ENCODE measurements at places on chromosomes 16 and 17.

- DNase-seq: no peak
These were observed 32.0 kb upstream of the ABCA5 start for GRCh38 chr17:69358688-69359596.

DNA sequence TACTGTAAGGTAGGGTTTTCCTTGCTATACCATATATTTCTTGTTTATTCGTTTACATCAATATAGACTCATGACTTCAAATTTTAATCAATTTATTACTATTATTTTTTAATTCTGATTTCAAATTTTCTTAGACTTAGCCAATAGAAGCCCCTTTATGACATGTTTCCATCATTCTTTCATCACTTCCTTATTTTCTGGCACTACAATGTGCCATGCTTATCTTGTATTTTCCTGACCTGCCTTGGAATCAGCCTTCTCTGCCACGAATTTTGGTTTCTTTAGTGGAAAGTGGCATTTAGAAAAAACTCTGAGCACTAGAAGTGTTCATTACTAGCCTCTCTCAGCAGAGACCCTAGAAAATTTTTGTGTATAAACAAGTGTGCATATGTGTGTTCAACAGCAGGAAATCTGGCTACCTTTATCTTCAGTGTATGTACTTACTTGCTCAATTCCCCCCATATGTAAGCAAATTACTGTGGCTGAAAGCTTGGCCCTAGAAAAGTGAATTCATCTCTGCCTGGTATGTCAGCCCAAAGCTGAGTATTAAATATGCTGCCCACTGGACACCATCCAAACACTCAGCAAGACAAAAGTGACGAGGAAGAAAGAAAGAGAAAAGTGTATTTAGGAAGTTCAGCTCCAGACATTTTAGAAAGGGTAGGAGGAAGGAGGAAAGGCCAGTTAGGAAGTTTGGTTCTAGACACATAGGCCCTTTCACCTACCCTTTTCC lies 4.0 kb downstream of the STXBP4 start:
- DNase-seq: no peak

GRCh38 chr16:78619811-78620210 lies 520.4 kb downstream of the WWOX start:
- DNase-seq: no peak

GRCh38 chr17:42797067-42798007 lies 1.2 kb downstream of the COA3 start:
- DNase-seq: peak; percentile 29

DNA sequence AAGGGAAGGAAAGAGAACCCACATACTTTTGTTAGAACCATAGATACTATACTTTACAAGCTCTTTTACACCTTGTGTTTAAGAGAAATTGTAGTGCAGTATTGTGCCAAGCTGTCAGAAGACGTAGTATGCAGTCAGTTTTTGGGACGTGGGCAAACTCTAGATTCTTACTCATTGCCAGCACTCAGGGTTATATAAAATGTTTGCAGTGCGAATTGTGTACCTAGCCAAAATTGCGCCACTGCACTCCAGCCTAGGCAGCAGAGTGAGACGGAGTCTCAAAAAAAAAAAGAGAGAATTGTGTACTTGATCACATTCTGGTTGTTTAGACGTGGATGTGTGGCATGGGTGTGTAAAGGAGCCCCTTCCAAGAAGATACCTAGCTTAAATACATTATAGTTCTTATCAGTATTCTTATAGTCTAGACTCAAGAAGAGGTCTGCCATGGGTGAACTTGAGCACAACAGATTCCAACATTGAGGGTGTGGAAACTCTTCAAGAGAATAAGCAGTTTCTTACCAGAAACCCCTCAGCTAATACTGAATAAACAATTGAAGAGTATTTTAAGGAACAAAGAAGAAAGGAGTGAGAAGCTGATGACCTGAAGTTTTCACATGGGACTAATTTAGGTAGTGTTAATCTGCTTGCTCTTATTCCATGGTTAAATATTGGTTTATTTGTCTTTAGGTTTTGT lies 27.4 kb upstream of the MRC2 start:
- DNase-seq: no peak

GRCh38 chr16:48959204-48959603 lies 322.4 kb downstream of the CBLN1 start:
- DNase-seq: no peak

DNA sequence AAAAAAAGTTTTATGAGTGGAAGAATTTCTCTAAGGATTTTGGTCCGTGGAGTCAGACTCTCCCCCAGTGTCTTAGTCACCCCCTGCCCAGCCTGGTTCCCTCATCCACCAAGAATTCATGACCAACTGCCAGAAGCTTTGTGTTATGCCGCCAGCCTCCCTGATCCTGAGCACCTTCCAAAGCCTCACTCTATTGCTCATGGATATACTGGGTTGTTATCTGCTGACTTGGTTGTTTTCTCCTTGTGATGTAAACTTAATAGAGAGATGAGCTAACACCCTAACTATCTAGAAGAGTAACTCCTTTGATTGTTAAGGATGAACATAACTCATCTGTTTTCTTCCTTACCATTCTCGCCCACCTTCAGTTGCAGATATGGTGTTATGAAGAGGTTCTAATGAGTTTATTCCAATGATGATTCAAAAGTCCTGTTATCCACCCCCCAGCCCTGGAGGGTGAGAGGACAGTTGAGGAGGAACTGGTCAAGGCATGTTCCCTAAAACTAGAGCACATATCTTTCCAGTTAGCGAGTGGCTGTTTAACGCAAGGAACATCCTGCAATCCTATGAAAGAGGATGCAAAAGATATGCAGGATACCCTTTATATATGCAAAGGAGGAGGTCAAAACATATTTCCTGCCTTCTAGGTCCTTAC lies 1.5 kb upstream of the PSMD3 start:
- DNase-seq: peak; percentile 97

- no peak for DNase-seq
These were observed at the start of gene MARCHF10 for GRCh38 chr17:62807812-62808575. TSS of gene MARCHF10 (minus strand) at chr17:62808314. CDS start at chr17:62801735, 6,579 bp downstream.

GRCh38 chr16:31527734-31528274 lies at the start of gene AHSP:
TSS of gene AHSP (plus strand) at chr16:31527900. CDS start at chr16:31528140, 240 bp downstream.
- DNase-seq: no peak

- no peak for DNase-seq
These were observed 12.8 kb downstream of the CANT1 start for GRCh38 chr17:78996781-78997201.

GRCh38 chr16:89371968-89372634 lies 118.3 kb downstream of the ANKRD11 start:
- DNase-seq: no peak

DNA sequence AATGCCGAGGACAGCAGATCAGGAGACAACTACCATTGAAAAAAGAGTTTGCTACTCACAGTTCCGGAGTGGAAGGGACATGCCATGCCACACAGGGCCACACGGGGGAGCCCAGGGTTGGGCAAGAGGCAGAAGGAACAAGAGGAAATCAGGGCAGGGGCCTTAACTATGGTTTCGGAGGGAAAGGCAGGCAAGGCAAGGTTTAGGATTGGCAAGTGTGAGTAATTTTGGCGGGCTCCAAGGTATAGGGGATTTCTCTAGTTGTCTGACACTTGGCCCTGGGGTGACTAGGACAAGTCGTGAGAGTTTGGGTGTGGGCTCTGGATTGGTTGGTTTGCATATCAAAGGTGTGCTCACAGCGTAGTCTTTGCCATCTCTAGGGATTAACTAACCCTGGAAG lies 27.0 kb upstream of the NTN1 start:
- DNase-seq: peak; percentile 58

- peak; percentile 97 for DNase-seq
These were observed at the start of gene ZNF287 for GRCh38 chr17:16568541-16569357. TSS of gene ZNF287 (minus strand) at chr17:16569204. CDS start at chr17:16567731, 1,473 bp downstream.

DNA sequence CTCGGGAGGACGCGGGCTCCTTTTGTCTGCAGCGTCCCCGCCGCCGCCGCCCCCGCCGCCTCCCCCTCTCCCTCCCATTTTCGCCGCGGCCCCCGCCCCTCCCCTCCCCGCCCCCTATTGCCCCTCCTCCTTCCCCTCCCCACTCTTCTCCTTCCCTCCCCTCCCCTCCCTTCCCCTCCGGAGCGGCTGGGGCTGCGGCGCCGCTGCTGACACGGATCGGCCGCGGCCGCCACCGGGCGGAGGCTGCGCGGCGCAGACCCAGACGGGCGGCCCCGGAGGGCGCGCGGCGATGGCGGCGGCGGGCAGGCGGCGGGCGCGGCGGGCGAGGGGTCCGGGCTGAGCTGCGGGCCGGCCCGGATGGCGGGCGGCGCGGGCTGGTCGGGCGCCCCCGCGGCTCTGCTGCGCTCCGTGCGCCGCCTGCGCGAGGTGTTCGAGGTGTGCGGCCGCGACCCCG lies at the start of gene RAB11FIP4:
Gene RAB11FIP4, plus strand, starts transcription at position 180 of the 454 bp plus-strand sequence. Its CDS starts 178 bp downstream, at position 358.
- DNase-seq: peak; percentile 34

- DNase-seq: no peak
These were observed 132.3 kb downstream of the SOCS1 start for GRCh38 chr16:11123666-11124065.

DNA sequence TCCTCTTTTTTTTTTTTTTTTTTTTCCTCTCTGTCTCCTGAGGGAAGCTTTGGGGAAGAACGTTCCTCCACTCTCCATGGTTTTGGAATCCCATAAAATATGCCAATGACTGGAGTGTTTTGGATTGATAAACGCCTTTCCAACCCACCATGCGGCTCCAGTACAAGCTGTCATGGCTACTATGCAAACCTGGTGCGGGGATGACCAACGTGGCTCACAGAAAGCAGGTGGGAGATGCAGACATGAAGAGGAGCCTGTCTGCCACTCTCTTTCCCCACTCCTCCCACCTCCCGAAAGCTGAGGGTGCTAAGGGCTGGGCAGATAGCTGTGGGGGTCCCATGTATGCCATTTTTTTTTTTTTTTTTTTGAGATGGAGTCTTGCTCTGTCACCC lies 69.9 kb upstream of the SEC14L1 start:
- DNase-seq: no peak

GRCh38 chr17:81942167-81942553 lies 4.9 kb downstream of the MYADML2 start:
- DNase-seq: no peak

- DNase-seq: peak; percentile 91
These were observed at the start of gene TPPP3 for GRCh38 chr16:67393111-67393787. TSS of gene TPPP3 (minus strand) at chr16:67393498. CDS start at chr16:67391111, 2,387 bp downstream.

DNA sequence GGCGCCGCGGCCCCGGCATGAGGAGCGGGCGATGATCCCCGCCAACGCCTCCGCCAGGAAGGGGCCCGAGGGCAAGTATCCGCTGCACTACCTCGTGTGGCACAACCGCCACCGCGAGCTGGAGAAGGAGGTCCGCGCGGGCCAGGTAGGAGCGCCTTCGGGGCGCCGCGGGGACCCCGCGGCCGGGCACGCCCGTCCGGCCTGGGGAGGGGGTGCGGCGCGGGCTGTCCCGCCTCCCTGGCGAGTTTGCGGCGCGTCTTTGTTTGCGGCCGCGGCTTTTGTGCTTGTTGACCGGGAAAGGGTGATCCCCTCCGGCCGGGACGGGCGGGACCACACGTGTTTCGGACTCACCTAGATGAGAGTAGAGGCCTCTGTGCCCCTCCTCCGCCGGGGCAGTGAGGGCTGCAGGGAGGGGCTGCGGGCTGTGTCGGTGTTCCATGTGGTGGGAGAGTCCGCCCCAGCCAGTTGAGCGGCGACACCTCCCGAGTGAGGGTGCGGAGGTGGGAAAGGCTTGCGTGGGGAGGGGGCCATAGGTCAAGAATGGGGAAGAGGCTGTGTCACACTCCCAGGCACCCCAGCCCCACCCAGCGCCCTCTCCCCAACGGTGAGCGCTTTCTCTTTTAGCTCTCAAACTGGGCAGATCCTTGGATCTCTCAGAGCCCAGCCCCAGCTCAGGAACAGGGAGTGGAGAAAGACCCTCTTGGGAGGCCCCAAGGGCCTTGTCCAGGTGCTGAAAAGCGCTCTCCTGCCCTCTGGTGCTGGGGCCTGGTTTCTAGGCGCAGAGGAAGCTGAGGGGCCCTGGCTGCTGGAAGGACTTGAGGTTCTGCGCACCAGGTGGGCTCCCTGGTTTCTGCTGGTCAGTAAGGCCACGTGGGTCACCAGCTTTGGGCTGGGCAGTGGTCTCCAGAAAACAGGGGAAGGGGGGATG lies 923 bp downstream of the ANKRD13B start:
- peak; percentile 52 for DNase-seq

- DNase-seq: peak; percentile 93
These were observed 755 bp downstream of the PIEZO1 start for GRCh38 chr16:88784074-88784855.

- DNase-seq: peak; percentile 74
These were observed 389.2 kb upstream of the SALL1 start for GRCh38 chr16:51540259-51540658.

DNA sequence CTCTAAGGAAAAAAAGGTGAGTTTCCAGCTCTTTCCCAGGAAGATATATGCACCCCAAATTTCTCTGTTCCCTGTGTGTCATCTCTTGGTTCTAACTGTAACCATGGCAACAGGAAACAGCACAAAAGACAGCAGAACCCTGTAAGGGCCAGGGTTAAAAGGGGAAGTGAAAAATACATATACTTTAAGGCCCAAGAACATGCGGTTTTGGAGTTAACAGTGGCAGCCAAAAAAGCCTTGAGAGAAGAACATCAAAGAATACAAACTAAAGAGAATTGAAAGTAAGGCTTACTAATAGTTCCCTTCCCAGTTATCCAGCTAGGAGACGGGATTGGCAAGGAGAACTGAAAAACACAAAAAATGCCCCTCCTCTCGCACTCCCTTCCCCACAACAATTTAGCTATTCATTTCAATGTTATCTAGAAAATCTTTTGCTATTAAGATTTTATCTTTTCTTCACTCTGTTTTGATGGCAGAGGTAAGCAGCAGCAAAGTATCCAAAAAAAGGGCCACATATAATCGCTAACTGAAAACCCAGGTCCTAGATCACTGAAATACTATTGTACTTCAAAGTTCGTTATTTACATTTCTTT lies 1.5 kb downstream of the SPOP start:
- peak; percentile 78 for DNase-seq

- DNase-seq: peak; percentile 30
These were observed 129.1 kb upstream of the LHX1 start for GRCh38 chr17:36808180-36808661.

GRCh38 chr17:917391-917811 lies 62.2 kb downstream of the NXN start:
- DNase-seq: peak; percentile 39

DNA sequence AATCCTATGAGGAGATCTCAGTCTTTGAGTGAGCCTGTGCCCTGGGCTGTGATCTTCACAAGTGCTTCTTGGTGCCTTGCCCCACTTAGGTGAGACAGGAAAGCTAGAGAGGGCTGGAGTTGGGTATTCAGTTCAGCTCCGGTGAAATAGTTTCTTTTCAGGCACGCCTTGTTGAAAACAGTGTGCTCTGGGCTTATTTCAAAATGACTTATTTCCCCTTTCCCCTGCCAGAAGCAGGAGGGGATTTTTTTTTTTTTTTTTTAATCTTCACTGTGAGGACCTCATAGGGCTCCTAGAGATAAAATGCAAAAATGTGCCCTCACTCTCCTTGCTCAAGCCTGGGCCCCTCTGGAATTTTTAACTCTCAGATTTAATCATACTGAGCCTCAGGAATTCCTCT lies 27.2 kb downstream of the MOSMO start:
- no peak for DNase-seq

GRCh38 chr16:70754851-70755600 lies 45.9 kb downstream of the VAC14 start:
- no peak for DNase-seq

- DNase-seq: no peak
These were observed 191.0 kb downstream of the CPPED1 start for GRCh38 chr16:12612598-12613101.

- DNase-seq: no peak
These were observed 17.0 kb upstream of the EXOC7 start for GRCh38 chr17:76120658-76121008.
